ENCODE measurements at places on chromosomes 4 and X. TPM values are rescaled to one million over a fixed set of nuclear protein-coding genes. Genes with fewer than 3 reads are reported as not detected.

DNA sequence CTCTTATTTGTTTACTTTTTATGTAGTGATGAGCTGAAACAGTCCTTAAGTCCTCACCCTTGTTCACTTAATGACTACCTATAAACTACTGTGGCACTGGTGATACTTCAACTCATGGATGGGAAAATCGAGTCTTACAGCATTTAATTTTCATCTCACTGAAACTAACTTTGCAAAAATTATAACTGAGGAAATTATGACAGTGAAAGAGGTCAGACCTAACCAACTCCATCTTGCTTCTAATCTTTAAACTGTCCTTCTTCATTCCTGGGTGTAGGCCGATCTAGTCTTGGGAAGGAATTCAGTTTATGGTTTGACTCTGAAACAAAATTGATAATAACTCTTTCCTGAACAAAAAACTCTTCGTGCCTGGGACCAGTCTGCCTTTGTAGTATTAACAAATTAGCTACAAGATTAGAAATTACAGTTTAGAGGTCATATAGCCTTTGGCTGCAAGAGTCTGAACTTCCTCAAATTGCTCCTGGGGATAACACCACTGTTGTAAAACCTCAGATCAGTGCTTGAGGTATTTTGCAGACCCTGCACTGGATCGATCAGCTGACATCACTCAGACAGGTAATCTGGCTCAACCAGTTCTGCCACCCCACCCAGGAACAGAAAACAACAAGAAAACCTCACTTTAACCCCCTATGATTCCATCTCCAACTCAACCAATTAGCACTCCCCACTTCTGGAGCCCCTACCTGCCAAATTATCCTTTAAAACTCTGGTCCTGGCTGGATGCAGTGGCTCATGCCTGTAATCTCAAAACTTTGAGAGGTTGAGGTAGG, 995.7 kb upstream of the PRKX start:
- DNase-seq = no peak

DNA sequence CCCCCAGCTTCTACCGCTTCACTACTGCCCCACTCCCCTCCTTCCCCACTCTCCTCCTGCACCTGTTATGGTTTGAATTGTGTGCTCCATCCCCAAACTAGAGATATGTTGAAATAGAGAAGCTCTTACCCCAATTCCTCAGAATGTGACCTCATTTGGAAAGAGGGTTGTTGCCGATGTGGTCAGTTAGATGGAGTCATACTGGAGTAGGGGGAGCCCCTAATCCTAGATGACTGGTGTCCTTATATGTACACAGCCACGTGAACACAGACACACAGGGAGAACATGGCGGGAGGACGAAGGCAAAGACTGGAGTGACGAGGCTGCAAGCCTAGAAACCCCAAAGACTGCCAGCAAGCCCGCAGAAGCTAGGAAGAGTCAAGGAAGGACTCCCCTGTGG, 84.3 kb downstream of the FHDC1 start:
- no peak for DNase-seq

GRCh38 chrX:10043386-10043785, 76.2 kb downstream of the CLDN34 start:
- DNase-seq = no peak

DNA sequence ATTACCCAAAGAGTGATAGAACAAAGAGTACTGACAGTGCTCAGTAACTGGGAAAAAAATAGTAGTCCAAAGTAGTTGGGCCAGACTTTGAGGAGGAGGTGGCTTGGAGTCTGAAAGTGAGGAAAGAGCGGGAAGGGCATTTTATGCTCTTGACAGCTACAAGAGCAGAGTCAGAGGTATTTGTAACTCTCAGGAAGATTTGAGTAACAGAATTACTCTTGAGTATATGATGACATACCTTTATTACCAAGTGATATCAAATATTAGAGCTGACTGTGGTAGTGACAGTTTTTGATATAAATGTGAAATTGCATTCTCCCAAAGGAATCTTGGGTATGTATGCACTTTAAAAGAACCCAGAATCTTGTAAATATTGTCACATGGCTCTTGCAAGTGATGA, 2.2 kb downstream of the SLAIN2 start:
- no peak for DNase-seq

GRCh38 chr4:101969965-101970364, 179.4 kb downstream of the BANK1 start:
- DNase-seq = no peak

GRCh38 chrX:7546551-7547080, 296.4 kb upstream of the VCX start:
- no peak for DNase-seq

DNA sequence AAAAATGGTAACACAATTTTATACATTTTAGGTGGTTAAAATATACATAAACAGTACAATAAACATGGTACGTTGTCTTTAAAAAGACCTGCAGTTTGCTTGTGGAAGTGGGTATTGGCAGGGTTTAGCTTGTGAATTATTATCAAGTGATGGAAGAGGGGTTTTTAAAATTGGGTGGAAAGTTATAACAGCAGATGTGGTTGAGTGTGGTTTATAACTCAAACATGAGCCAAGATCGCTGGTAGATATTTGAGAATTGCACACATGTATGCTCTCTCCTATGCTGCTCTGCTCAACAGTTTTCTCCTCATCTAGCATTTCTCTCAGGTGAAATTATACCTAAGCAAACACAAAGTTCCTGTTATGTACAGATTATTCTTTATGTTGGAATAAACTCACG, 14.0 kb downstream of the EPGN start:
- DNase-seq = no peak

The FGF2 gene
- 0.85 TPM for total RNA-seq

DNA sequence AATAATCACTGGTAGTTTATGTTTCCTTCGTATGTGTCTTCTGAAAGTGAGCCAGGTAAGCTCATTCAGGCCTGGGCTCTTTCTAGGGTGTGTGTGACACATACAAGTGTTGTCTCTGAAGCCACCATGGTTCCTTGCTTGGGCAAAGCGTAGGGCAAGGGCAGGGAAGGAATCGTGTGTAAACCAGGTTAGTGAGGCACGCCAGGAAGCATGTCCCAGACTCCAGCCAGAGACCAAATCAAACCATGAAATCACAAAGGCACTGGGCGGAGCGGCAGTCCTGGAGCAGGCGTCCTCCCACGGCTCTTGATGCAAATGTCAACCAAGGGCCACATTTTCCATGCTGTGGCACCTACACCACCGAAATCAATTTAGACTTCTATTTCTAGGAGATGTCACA, 67.0 kb downstream of the NYX start:
- DNase-seq = no peak

- DNase-seq = no peak
Observed at GRCh38 chr4:88674565-88674964, 23.1 kb downstream of the NAP1L5 start.

The MND1 gene
- 122 TPM for total RNA-seq

- DNase-seq = no peak
Observed at GRCh38 chrX:104568304-104568915, 2.4 kb downstream of the IL1RAPL2 start.

- DNase-seq = no peak
Observed at GRCh38 chr4:87002682-87003043, 67.9 kb downstream of the AFF1 start.

The TCEAL6 gene
- not detected for total RNA-seq

GRCh38 chr4:139266583-139267257, 13.3 kb downstream of the MGARP start:
- DNase-seq = peak; percentile 86

The C1GALT1C1 gene
- 10.9 TPM for total RNA-seq

DNA sequence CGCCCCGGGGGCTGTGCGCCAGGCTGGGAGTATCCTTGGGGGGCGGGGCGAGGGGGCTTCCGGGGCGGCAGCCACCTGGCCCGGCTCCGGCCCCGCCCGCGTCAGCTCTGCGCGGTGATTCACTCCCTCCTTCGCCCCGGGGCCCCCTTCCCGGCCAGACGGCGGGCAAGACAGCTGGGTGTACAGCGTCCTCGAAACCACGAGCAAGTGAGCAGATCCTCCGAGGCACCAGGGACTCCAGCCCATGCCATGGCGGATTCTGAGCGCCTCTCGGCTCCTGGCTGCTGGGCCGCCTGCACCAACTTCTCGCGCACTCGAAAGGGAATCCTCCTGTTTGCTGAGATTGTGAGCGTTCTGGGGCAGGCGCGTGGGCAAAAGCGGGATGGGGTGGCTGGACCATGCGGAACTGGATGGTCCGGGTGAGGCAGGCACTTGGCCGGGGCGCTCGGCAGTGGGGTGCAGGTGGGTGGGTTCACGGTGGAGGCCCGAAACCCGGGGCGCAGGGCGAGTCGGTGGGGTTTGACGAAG, at the start of gene PLP2:
PLP2 (plus strand) TSS at position 147 of the 528 bp plus-strand sequence; CDS start at position 250, 103 bp downstream.
- DNase-seq = peak; percentile 67

The JCHAIN gene
- total RNA-seq = 1,325 TPM

DNA sequence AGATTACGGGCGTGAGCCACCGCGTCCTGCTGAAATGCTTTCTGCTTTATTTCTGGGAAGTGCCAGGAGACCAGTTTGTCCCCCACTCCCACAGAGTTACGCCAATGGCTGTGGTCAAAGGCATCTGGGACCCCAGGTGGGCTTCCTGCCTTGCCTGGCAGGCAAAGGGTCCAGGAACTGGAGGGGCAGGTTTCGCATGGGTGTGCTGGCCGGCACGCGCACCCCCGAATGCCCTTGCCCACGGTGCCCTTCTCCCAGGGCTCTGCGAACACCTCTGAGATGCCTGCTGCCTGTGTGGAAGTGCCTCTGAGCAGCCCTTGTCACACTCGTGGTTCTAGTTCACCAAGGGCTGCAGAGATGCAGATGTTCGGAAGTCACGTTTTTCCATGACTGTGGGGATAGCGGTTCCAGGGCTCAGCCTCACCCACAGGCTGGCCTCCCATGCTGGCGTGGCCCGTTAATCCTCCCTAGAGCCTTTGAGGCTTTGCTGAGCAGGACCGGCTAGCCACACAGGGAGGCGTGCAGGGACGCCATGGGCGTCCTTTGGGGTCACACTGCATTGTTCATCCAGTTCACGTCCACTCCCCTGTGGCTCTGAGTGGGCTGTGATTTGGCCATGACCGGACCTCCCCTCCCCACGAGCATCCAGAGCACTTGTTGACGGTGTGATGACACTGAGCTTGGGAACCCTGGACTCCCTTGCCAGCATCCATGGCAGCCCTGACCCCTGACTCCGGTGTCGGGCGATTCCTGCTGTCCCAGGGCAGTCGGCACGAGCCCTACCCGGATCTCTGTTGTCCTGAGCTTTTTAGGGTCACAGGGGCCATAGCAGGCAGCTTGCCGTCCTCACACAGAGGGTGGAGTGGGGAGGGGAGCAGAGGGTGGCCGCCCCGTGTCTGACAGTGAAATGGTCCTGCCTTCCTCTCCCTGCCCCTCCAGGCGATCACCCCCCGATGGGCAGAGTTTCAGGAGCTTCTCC, 12.7 kb upstream of the ADD1 start:
- DNase-seq = no peak

DNA sequence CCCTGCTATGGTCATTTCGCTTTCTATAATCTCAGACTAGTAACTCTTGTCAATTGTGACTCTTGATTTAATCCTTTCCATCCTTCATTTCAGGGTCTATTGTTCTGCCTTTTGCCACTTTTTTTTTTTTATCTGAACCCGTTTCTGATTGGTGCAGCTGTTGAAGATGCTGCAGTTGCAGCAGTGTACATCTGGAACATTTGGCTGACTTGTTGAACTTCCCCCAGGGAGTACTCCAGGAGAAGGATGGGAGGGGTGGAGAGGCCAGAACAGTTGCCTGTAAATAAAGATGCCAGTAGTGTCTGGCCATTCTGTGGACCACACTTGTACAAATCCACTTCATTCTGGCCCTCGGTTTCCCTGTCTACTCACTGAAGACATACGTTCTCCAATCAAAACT, 1.0 kb upstream of the EDA start:
- DNase-seq = no peak

The MAGED1 gene
- 60.0 TPM for total RNA-seq

DNA sequence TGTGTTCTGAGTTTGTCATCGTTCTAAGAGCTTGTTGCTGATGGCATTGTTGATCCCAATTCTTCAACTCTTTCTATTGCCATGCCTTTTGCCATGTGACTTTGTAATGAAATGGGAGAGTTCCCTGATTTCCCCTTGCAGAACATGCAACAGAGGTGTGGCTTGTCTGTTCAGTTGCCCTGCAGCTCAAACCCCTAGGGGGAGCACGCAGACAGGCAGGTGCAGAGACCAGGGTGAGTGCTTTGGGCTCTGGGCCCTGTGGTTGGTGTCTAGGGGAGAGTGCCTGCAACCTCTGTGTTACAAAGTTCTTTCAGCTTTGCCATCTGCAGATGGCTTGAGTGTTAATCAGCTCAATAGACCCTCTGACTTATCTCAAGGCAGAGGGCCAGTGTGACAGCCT, 332.7 kb downstream of the MID1IP1 start:
- peak; percentile 24 for DNase-seq

- no peak for DNase-seq
Observed at GRCh38 chrX:19883878-19884277, 3.5 kb downstream of the SH3KBP1 start.

DNA sequence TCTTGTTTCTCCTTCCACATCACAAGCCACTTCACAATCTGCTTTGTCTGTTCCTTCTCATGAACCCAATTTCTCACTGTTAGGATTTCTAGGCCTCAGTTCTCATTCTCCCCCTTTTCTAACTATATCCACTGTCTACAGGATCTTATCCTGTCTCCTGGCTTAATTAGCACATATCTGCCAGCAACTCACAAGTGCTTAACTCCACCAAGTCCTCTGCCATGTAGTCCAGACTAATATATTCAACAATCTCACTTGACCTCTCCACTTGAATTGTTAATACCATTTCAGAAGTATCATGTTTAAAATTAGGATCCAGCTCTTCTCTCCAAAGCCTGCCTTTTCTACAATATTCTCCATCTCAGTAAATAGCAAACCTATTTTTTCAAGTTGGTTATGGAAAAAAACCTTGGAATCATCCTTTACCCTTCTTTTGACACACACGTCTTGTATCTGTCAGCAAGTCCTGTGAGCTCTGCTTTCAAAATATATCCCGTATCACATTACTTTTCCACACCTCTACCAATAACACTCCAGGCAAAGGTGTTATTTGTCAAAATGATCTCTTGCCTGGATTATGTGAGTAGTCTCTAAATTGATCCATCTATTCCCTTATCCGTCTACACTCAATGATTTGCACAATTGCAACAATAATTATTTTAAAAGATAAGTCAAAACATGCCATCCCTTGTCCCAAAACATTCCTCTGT, 127.2 kb upstream of the SLIT2 start:
- no peak for DNase-seq

Data from OCI-LY7 (cell line).